Activated T-cell treated with anti-CD3 and anti-CD28 coated beads, Interleukin-2, amount 50 U/mL, for 4 hours (primary cell): ENCODE measurements at places on chromosomes 13 and 19.

GRCh38 chr13:51324714-51325420, 14.6 kb upstream of the SERPINE3 start:
- DNase-seq: no peak

DNA sequence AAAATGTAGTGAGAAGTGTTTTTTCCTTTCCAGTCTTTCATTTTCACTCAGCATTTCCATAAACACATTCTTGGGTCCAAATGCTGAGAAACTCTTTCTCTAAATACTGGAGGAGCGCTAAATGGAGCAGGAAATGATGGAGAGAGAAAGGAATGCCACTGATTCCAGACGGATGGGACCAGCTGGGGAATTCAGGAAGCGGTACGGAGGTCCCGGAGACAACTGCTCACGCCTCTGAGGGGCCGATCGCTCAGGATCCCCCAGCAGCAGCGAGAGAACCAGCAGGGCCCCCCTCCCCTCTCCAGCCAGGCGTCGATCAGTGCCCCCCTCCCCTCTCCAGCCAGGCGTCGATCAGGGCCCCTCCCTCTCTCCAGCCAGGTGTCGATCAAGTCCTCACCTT, 13.2 kb downstream of the RASA3 start:
- no peak for DNase-seq

DNA sequence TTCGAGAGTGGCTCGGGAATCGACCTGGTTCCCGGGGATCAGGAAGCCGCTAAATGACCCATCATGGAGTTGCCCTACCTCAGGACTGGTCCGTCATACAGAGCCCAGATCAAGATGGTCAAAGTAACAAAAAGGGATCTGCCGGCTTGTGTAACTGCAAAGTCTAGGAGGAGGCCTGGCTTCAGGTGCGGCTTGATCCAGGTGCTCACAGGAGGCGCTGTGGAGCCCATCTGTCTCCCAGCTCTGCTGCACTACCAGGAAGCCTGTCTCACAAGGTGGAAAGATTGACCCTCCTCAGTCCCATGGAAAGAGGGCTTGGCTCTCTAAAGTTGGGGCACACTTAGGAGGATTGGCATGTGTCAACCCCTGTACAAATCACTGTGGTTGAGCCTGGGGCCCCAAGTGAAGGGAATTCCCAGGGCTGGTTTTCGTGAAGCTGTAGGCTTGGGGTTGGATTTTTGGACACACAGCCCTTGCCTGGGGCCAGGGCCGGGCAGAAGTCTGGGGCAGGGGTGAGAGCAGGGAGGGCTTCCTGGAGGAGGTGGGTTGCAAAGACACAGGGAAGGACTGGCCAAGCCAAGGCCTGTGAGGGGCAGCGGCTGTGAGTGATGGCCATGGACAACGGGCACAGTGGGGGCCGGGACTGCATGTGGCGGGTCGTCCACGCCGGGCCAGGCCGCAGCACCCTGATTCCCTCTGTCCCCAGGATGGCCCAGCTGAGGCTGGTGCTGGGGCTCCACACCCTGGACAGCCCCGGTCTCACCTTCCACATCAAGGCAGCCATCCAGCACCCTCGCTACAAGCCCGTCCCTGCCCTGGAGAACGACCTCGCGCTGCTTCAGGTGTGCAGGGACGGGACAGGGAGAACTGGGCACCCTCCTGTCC, 4.2 kb downstream of the GZMM start:
- DNase-seq: no peak

- peak; percentile 34 for DNase-seq
Observed at GRCh38 chr13:20136781-20137703, 23.8 kb downstream of the GJA3 start.

DNA sequence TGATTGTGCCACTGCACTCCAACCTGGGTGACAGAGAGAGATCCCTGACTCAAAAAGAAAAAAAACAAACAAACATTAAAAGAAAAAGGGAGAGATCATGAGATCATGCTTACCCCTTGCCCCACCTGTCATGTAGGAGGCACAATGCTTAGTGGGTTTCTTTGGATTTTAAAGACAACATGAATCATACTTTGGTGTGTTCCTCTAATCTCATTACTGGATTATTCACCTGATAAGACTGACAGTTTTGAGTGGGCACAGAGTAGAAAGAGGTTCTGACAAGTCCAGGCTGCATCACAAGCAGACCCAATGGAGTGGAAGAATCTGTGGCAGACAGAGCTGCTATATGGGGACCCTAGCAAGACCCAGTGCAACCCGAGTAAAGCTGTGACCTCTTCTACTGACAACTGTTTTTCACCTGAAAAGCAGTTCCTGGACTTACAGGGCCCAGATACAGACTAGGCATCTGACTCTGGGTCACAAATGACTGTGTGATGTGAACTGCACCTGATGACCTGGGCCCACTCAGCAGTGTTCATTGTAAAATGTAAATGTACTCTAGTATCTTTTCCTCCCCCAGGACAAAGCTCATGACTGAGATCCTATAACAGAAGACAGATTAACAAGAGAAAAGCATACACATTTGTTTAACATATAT, 28.9 kb upstream of the USP12 start:
- no peak for DNase-seq

GRCh38 chr13:37417060-37417441, 181.5 kb downstream of the POSTN start:
- no peak for DNase-seq

GRCh38 chr13:50189450-50189849, 174.2 kb downstream of the KCNRG start:
- DNase-seq: no peak

- DNase-seq: no peak
Observed at GRCh38 chr19:18847549-18848463, 16.0 kb downstream of the UPF1 start.

- DNase-seq: no peak
Observed at GRCh38 chr13:80430561-80430960, 89.6 kb upstream of the SPRY2 start.

DNA sequence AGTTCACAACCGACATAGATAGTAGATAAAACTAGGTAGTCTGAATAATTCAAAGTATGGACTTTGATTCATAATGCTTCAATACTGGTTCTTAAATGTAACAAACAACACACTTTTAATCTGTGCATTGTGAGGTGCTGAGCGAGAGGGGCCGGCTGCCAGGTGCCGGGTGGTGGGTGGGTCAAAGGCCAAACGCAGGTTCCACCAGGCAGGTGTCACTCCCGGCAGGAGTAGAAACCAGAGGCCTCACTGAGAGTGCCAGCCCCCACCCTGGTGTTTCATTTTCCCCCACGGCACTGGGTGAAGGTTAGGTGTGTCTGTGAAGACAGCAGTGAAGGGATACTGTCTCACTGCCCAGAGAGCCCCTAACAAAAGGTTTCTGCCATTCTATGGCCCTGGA, 4.2 kb upstream of the TUBGCP3 start:
- DNase-seq: no peak

DNA sequence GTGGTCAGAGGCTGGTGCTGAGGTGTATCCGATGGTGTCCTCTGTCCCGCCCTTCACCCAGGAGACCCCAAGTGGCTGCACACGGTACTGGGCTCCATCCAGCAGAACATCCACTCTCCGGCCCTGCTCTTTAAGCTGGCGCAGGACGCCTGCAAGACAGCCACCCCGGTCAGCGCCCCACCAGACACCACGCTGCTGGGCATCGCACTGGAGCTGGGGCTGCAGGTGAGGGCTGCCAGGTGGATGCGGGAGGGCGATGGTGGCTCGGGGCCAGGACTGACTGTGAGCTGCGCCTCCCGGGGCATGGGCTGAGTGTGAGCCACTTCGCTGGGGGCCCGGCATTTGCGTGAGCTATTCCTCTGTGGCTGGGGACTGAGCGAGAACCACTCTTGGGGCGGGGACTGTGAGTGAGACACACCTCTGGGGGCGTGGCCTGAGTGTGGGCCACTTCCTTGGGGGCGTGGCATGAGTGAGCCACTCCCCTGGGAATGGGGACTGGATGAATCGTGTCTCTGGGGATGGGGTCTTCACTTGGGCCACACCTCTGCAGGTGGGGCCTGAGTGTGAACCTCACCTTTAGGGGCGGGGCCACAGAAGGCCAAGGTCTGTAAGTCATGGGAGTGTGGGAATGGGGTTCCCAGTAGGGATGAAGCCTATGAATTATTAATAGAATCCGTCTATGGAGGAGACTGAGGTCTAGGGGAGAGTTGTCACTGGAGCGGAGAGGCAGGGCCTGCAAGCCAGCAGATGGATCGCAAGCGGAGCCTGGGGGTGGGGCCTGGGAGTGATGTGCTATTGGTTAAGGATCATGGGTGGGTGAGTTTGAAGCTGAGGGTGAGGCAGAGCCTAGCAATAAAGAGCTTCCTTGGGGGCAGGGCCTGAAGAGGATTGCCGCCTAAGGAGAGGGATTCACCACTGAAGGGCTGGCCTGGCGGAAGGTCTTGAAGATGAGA, 30.5 kb downstream of the ZSWIM4 start:
- DNase-seq: no peak
